Natural killer cell (primary cell): ENCODE measurements at places on chromosomes 6 and 20. TPM values are rescaled to one million over a fixed set of nuclear protein-coding genes. Genes with fewer than 3 reads are reported as not detected.
A peak's percentile ranks its signal among the peaks of the same experiment; 100 is the strongest.

DNA sequence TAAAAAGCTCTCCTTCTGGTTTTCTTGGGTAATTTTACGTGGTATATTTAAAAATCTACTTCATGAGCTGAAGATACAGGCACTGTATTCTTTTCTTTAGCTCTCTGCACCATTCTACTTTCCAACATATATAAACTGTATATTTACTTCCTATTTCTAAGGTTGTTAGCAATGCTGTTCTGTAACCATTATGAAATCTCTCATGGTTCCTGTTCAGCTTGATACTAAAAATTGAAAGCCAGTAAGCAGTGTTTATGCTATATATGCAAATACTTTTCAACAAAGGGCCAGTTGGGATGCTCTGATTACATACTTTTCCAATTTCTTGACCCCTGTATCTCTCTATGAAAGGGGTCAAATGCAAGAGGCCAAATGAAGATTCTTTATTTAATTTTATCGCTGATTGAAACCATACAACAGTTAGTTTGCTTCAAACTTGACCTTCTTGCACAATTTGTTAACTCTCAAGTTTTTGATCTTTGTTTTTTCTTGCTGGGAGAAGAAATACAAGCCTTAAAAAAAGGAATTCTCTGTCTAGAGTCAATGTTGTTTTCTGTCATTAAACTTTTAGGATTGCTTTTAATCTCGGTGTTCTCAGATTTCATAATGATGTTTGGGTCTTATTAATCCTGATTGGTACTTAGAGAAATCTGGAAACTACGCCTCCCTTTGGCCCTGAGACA, 223.2 kb downstream of the PRL start:
- DNase-seq: no peak

- DNase-seq: no peak
Measured at GRCh38 chr6:145372671-145373151, 362.6 kb downstream of the EPM2A start.

GRCh38 chr6:144559865-144560593, 274.9 kb downstream of the UTRN start:
- DNase-seq: no peak

- DNase-seq: no peak
Measured at GRCh38 chr20:50318710-50319109, 128.1 kb downstream of the CEBPB start.

GRCh38 chr6:41641352-41641925, 3.2 kb downstream of the MDFI start:
- no peak for DNase-seq

DNA sequence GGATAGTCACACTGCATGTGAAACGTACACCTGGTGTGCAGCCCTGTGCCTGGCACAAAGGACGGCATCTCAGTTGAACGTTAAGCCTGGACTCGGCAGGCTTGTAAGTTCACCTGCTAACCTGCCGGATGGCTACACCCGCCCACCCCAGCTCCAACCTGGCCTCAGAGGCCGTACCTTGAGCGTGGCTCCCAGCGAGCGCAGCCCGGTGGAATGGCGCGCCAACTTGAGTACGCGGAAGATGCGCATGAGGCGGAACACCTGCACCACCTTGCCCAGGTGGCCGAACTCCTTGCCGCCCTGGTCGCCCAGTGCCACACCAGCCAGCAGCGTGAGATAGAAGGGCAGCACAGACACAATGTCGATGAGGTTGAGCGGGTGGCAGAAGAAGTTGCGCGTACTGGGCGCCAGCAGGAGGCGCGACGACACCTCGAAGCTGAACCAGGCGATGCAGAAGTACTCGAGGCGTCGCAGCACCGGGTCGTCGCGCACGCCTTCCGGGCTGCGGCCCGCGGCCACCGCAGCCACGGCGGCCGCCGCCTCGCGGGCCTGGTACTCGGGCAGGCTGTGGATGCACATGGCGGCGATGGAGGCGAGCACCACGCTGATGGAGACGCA, 3.3 kb downstream of the KCNS1 start:
- no peak for DNase-seq

GRCh38 chr6:43722920-43723545, 35.4 kb upstream of the MRPS18A start:
- no peak for DNase-seq

GRCh38 chr6:111087871-111088667, 766 bp downstream of the SLC16A10 start:
- DNase-seq: peak; percentile 79

- peak; percentile 14 for DNase-seq
Measured at GRCh38 chr6:10587656-10588406, 66.7 kb downstream of the GCNT2 start.

DNA sequence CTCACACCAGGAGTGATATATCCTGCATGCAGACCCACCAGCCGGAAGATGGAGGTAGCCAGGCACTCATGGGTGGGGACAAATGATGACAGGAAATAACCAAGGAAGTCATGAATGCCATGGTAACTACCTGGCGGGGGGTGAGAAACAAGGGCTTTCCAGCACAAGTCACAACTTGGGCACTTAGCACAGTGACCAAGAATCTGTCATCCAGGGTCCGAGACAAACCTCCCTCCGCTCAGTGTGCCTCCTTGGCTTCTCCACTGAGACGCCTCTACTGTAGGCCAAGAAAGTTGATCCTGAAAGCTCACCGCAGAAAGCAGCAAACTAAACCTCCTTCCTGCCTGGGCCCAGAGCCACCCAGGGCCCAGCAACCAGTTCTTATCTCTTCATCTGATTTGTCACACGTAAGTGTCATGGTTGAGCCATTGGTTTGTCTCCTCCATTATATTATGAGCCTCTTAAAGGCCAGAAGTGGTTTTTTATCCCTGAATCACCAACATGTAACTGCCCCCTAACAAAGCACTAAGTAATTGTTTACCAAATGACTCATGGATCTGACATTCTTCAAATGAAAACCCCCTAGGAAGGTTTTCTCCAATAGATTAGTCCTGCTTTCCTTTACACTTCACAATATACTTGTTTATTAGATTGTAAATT, 84.3 kb upstream of the TAB2 start:
- DNase-seq: peak; percentile 66

GRCh38 chr6:12233693-12234571, 56.2 kb upstream of the EDN1 start:
- peak; percentile 80 for DNase-seq

DNA sequence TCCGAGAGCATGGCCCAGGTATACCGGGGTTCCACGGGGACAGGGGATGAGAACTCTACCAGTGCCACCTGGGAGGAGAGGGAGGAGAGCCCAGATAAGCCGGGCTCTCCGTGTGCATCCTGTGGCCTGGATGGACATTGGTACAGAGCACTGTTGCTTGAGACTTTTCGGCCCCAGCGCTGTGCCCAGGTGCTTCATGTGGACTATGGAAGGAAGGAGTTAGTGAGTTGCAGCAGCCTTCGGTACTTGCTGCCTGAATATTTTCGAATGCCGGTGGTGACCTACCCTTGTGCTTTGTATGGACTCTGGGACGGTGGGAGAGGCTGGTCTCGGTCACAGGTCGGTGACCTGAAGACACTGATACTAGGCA, 1.3 kb downstream of the TDRD6 start:
- DNase-seq: no peak

GRCh38 chr6:169539176-169539897, 162.5 kb downstream of the WDR27 start:
- no peak for DNase-seq

- no peak for DNase-seq
Measured at GRCh38 chr6:128713461-128713860, 169.5 kb upstream of the LAMA2 start.

- no peak for DNase-seq
Measured at GRCh38 chr20:5729348-5729747, 20.9 kb upstream of the SHLD1 start.

GRCh38 chr20:59676126-59676850, 71.9 kb downstream of the PHACTR3 start:
- DNase-seq: no peak

GRCh38 chr20:603116-603640, 6.9 kb downstream of the TCF15 start:
- no peak for DNase-seq

- no peak for DNase-seq
Measured at GRCh38 chr6:165768961-165769360, 105.9 kb upstream of the PDE10A start.

GRCh38 chr6:88982720-88983119, 19.3 kb upstream of the RNGTT start:
- DNase-seq: no peak

GRCh38 chr20:63342561-63343459, 18.3 kb downstream of the CHRNA4 start:
- no peak for DNase-seq

DNA sequence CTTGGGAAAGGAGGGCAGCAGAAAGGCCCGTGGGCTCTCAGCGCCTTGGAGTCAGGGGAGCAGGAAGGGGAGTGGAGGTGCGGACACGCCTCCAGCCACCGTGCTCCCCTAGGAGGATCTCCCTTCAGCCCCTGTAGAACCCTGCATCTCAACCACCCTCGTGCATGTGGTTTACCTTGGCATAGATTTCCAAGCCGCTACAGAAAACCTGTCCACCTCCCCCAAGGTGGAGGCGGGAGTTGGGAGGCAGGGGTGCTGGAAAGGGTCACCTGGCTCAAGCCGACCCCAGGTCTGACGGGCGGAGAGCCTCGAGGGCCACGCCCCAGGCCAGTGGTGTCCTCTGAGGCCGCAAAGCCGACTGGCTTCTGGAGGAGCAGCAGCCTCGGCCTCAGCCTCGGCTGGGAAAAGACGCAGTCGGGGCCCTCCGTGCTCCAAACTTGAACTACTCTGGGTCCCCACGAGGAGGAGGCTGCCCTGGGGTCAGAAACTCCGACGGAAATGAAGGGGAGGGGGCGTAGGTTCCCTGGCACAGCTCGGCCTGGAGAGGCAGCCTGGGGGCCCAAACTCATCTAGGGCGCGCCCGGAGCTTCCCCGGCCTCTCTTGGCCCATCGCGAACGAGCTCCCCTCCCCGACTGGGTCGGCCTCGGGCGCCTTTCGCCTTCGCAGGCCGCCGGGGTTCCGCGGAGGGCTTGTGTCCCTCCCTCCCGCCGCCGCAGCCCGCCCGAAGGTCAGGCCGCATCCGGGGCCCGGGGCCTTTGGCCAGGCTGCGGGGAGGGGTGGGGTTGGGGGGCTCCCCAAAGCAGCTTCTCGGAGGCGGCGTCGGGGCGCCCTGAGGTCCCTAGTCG, 6.3 kb upstream of the FOXF2 start:
- DNase-seq: no peak

DNA sequence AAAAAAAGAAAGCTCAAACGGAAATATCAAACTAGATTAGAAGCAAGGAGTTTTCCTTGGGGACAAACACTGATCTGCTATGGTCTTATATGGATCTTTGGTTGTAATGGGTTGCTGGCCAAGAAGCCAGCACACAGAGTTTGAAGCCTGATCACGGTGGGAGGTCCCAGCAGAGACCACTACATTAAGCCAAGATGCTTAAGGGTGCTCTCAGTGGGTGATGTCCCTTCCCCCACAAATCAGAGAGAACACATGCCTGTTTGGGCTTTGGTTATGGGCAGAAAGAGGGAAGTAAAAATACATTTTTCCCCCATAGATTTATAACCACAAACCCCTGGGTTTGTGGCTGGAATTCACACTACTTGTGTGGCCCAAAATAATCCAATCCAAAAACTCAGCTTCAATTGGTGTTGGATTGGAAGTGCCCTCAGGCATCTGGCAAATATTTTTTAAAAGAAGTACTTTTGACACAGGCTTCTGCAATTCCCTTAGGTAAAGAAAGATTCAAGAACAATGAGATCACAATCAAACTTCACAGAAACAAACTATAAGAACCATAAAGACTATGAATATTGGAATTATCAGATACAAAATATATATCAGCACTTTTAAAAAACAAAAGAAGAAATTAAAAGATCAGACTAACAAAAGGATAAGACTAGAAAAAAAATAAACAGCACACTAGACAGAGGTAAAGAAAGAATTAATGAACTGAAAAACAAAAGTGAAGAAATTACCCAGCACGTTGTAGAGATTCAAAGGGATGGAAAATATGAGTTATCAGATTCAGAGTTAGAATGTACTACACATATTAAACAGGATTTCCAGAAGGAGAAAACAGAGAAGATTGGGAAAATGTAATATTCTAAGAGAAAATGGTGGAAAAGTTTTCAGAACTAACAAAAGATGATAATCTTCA, 44.7 kb downstream of the ESF1 start:
- no peak for DNase-seq

DNA sequence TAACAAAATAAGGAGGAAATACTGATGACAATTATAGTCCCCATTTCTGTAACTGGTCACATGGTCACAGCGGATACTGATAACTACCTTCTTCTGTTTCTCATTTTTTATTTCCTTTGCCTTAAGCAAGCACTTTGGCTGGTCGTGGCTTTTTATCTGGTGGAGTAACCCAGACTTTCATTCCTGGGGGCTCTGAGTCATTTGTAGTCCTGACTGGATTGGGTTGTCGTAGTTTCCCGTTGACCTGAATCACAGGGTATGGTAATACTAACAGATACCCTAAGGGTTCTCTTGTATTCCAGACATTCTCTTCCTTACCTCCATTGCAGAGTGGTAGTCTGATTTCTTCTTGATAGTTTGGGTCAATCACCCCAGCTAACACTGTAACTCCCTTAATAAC, 500.3 kb upstream of the ADGRB3 start:
- no peak for DNase-seq

DNA sequence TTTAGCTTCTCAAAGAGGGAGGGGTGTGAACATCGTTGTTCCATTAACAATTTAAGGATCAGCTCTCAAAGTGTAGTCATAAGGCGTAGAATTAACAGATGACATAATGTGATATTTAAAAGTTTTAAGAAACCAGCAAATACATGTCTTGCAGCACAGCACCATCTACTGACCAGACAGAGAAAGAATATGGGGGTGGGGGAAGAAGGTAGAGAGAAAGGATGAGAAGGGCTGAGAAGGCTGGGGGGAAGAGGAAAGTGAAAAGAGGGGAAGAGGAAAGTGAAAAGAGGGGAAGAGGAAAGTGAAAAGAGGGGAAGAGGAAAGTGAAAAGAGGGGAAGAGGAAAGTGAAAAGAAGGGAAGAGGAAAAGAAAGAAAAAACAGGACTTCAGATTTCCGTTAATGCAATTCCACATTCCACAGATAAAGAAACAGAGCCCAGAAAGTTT, 80.9 kb downstream of the HAO1 start:
- DNase-seq: no peak

GRCh38 chr6:81071121-81071520, 681.4 kb downstream of the TENT5A start:
- no peak for DNase-seq

KCNK15 gene
- total RNA-seq: not detected

FAM83D gene
- 2.1 TPM for total RNA-seq

LRFN2 gene
- 3.6 TPM for total RNA-seq

SLC13A3 gene
- total RNA-seq: 0.63 TPM

CDSN gene
- not detected for total RNA-seq

NDRG3 gene
- total RNA-seq: 27.1 TPM

ADISSP gene
- total RNA-seq: 13.5 TPM

CST4 gene
- not detected for total RNA-seq

PAK5 gene
- total RNA-seq: not detected

HCK gene
- 12.4 TPM for total RNA-seq

YIPF3 gene
- 78.4 TPM for total RNA-seq

GMNN gene
- 17.8 TPM for total RNA-seq

SAMD10 gene
- total RNA-seq: 17.6 TPM

LPA gene
- not detected for total RNA-seq

RSPO4 gene
- total RNA-seq: 0.53 TPM

CABLES2 gene
- 8.4 TPM for total RNA-seq
